ENCODE measurements at places on chromosomes 11 and 22.

- no peak for DNase-seq
Observed at GRCh38 chr22:44164031-44164430, 16.7 kb upstream of the PARVG start.

GRCh38 chr11:74926304-74927030 is 22.4 kb downstream of the XRRA1 start:
- DNase-seq, result no peak

DNA sequence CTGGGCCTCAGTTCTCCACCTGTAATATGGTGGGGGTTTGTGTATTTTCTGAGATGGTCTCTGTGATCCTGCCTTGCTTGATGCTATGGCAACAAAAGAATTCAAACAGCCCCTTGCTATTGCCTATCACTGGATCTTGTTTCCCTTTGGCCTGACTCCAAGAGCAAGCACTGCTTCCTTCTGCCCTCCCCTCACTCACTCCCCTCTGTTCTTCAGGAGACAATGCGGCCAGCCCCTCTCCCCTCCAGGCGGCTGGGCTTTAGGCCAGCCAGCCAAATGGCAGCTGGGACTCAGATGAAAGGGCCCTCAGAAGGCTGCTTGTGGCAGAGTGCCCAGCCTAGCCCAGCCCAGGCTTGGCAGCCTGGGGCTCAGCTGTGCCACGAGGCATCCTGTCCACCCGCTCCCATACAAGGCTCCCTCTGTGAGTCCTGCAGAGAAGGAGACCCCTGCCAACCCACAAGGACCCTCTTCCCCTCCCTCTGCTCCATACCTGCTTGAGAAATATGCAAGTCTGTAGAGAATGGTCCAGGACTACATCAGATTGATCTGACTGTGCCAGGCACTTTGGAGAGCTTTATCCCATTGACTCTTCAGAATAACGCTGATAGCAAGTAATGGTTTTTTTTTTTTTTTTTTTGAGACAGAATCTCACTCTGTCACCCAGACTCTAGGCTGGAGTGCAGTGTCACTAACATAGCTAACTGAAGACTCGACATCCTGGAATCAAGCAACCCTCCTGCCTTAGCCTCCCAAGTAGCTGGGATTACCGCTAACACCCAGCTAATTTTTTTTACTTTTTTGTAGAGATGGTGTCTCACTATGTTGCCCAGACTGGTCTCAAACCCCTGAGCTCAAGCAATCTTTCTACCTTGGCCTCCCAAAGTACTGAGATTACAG is 7.6 kb upstream of the KCTD14 start:
- DNase-seq, result no peak

DNA sequence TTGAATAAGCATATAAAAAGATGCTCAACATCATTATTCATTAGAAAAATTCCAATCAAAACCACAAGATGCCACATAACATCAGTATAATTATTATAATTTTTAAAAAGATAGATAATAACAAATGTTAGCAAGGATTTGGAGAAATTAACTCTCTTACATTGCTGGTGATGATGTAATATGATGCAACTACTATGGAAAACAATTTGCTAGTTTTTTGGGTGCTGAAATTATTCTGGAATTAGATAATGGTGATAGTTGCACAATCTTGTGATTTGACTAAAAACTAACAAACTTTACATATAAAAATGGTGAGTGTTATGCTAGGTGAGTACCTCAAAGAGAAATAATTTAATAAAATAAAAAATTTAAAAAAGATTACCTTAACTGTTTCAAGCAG is 412.2 kb downstream of the LRRC4C start:
- no peak for DNase-seq

GRCh38 chr11:77503006-77503405 is 29.1 kb upstream of the PAK1 start:
- no peak for DNase-seq

DNA sequence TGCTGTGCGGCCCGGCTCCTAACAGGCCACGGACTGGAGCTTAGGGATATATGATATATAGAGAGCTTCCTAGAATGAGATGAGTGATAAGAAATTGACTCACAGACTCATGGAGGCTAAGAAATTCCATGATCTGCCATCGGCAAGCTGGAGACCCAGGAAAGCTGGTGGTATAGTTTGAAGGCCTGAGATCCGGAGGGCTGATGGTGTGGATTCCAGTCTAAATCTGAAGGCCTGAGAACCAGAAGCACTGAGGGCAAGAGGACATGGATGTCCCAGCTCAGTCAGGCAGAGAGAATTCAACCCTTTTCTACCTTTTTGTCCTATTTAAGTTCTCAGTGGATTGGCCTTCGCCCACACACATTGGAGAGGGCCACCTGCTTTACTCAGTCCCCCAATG is 564.8 kb downstream of the TBC1D22A start:
- DNase-seq, result no peak

GRCh38 chr11:62419314-62419929 is 589 bp downstream of the SCGB1A1 start:
- no peak for DNase-seq

DNA sequence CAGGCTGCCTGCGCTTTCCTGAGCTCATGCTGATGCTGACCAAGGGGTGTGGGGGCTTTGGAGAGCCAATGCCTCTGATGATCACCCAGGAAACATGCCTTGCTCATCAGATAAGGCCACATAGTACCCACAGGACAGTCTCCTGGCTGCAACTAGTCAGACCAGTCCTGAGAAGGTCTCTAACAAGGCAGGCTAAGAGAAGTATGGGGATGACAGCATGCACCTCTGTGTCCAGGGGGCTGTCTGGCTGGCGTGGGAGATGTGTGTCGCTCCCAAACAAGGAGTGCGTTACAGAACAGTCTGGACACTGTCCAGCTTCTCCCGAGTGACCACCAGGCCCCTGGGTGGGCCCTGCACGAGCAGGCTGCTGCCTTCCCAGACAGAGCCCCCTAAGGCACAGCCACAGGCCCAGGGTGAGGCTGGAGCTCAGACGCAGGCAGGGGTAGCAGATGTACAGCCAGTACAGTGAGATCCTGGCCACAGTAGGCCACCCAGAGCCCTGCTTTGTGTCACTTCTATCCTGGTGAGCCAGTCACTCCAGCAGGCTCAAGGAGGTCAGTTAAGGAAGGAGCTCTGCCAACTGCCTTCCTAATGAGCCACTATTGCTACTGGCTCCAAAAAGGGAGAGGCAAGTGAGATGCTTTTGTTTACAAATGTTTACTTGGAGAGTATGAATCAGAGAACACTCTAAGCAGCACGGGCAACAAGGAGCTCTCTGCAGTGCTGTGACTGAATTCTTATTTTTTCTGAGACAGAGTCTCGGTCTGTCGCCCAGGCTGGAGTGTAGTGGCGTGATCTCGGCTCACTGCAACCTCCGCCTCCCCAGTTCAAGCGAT is 66.0 kb upstream of the CLTCL1 start:
- DNase-seq, result no peak

- no peak for DNase-seq
Observed at GRCh38 chr11:133984828-133985227, 28.1 kb upstream of the IGSF9B start.

DNA sequence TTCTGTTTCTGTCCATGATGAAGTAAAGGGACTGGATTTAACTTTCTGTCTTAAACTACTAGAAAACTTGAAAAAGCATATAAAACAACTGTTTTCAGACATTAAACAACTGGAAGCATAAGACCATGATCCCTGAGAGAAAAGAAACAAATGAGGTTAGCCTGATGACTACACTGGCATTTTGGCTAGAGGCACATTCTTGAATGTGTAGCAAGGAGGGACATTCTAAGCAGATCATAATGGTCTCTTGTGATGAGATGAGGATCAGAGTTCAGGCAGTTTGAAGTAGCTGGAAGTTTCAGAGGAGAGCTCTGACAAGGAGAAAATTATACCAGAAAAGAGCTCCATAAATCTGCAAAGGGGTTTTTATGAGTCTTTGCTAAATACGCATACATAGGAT is 75.4 kb downstream of the AASDHPPT start:
- no peak for DNase-seq

- DNase-seq, result no peak
Observed at GRCh38 chr11:79852176-79852575, 411.3 kb upstream of the TENM4 start.

GRCh38 chr22:48098921-48099245 is 1336.4 kb downstream of the TBC1D22A start:
- no peak for DNase-seq

- no peak for DNase-seq
Observed at GRCh38 chr11:66493130-66493529, 12.9 kb downstream of the DPP3 start.

DNA sequence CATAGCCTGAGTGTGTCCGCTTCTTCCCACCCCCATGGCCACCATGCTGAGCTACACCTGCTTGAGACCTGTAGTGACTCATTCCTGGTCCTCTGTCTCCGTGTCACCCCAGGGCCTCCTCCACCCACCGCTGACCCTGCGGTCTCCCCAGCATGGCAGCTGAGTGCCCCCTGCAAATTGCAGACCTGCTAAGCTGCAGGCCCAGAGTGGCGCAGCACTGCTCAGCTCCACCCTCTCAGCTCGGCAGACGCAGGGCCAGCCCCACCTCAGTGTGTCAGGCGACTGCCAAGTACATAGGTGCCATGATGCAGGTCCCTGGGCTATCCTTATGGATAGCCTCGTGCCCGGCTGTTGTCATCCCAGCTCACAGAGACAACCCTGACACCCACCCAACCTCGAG is 13.1 kb downstream of the MS4A15 start:
- no peak for DNase-seq

GRCh38 chr11:112583261-112583893 is 322.7 kb upstream of the PLET1 start:
- DNase-seq, result no peak

DNA sequence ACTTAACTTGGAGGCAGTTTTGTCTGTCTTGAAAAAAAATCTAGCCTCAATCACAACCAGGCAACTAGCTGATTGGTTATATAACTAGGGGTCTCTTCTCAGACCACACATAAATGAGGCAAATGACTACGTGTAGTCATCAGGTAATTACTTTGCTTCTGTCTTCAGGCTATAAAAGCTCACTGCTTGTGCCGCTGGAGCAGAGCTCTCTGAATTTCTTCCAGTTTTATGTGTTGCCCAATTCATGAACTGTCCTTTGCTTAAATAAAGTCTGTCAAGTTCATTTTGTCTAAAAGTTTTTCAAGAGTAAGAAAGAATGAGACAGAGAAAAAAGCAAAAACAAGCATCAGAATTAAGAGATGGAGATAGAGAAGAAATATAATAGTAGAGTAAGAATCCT is 93.4 kb downstream of the MUC15 start:
- DNase-seq, result no peak

Measured in T-helper 1 cell (primary cell).